ENCODE measurements at places on chromosomes 1 and 21. TPM values are rescaled to one million over a fixed set of nuclear protein-coding genes. Genes with fewer than 3 reads are reported as not detected.

DNA sequence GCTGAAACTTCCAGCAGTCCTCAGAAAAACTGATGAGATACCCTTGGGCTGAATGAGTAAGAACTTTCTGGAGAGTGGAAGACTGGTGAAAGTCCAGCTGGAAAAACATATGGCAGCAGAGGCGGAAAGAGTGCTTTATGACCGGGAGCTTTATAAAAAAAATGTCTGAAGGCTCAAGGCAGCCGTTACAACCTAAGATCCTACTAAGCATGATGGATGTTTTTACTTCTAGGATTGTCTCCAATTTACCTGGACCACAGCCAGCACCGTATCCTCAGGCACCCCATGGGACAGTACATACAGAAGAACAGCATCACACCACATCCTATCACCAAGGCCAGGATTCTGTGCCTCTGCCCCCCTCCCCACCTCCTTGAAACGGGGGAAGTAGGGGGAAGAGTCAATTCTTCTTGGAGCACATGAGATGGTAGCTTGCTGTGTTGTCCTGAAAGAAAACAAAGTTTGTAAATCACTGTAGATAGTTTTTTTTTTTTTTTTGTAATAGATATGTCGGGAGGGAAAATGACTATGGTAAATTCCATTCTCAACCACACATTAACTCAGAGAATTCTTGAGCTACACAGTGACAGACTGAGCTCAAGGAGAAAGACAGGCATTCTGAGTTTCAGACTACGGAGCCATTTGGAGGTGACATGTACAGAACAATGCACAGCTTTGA, 11.8 kb upstream of the IRF2BP2 start:
- no peak for DNase-seq

TNFRSF9 gene
- not detected for total RNA-seq

SIM2 gene
- total RNA-seq = 28.3 TPM

- peak; percentile 6 for DNase-seq
Observed at GRCh38 chr1:189859385-189859977, 618.2 kb downstream of the BRINP3 start.

GRCh38 chr1:53285969-53286760, 41.7 kb downstream of the LRP8 start:
- DNase-seq = no peak

- DNase-seq = no peak
Observed at GRCh38 chr1:1153874-1154273, 19.8 kb upstream of the TTLL10 start.

DNA sequence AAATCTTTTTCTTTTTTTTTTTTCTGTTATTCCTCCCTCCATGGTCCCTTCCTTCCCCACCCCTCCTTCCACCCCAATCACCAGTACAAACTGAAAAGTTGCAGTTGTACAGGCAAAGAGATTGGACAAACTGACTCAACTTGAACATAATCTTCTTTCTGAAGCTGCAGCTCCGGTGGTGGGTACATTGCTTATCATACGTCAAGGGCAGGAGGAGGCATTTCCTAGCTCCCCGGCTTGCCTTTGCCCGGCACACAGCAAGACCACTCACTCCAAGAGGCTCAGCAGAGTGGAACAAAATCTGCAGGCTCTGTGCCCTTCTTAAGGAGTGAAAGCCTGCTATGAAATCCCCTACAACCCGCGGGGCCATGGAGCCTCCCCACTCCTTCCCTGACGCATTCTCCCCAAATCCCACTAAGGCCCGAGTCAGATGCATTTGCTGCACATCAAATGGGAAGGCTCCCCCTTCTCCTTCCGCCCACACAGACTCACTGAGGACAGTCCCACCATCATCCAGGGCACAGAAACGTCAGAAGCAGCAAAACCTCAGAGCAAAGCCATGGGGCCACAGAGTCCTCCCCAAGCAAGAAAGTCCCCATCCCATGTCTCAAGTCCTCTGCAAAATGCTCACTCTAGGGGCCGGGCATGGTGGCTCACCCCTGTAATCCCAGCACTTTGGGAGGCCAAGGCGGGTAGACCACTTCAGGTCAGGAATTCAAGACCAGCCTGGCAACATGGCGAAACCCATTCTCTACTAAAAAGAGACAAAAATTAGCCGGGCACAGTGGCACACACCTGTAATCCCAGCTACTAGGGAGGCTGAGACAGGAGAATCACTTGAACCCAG, 45.9 kb downstream of the SYF2 start:
- no peak for DNase-seq

DNA sequence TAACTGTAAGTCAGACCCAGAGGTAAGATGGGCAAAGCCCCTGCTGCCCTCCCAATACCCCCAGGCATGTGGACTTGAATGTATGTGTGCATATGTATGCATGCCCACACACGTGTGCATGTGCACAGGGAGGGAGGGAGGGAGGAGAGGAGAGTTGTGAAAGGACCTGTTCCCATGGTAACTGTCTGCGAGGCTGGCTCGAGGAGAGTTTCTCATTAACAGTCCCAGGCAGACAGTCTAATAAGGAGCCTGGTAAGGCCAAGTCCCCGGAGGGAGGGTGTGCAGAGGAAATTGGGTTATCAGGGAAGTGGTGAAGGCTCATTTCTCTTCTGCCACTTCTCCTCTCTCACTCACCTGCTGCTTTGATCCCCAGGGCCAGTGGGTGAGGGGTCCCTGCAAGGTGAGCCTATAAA, 74.9 kb downstream of the NFASC start:
- no peak for DNase-seq

VANGL2 gene
- total RNA-seq = 4.4 TPM

- DNase-seq = no peak
Observed at GRCh38 chr1:117286145-117286544, 75.4 kb upstream of the VTCN1 start.

All from stomach (tissue), 19 donors.